ENCODE measurements at places on chromosomes 12 and 14. TPM values are rescaled to one million over a fixed set of nuclear protein-coding genes. Genes with fewer than 3 reads are reported as not detected.

DNA sequence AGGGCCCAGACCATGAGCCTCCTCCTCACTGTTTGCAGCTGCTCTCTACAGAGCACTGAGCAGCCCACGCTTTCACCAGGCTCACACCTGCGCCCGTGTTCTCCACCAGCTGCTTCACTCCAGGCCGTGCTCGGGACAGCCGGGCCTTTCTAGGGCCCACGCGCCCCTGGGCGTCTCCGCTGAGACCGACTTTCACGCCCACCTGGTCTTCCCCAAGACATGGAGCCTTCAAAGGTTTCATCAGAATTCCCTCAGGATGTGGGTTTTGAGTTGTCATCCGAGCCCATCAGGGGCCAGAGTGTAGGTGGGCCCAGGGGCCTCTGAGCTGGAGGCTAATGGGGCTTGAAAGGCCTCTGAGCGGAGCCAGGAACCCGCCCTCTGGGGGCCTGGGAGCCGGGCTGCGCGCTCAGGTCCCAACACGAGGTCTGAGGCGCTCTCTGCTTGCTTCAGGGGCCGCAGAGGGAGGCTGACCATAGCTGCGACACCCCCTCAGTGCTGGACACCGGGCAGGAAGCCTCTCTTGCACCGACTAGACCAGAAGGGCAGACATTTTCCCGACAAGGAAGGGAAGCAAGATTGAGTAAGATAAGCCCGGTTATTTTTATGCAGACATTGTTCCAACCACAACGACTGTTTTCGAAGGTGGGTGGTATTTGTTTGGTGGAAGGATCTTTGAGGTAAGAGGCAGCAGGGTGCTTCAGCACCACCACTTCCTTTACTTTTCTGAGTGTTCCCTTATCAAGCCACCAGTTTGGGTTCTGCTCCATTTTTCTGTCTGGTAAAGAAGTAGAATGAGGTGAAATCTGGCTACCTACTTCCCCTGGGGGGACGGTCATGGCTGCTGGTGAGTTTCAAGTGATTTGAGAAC lies 125.0 kb upstream of the FUT8 start:
- DNase-seq = no peak

GRCh38 chr14:74395094-74395493 lies 30.9 kb downstream of the SYNDIG1L start:
- no peak for DNase-seq

DNA sequence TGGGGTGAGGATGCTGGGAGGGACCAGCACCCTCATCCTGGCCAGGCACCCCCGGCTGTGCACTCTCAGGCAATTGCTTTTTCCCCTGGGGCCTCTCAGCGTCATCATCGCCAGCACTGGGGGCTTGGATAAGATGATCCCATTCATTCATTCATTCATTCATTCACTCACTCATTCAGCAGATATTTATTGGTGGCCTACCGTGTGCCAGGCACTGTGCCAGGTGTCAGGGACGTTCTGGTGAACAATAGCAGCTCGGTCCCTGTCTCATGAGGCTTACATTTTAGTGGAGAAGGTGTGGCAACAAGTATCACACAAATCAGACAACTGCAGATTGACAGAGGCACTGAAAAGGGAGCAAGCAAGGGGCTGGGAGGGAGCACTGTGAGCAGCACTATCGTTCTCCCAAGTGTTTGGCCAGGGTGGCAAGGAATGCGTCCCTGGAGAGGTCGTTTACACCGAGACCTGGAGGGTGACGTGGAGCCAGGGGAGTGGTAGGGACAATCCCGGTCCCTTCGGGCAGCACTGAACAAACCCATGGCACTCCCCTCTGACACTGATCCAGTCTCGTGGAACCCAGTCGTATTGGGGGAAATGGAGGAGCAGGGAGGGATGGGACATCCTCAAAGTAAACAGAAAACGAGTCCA lies 124.1 kb downstream of the PAPOLA start:
- no peak for DNase-seq

DNA sequence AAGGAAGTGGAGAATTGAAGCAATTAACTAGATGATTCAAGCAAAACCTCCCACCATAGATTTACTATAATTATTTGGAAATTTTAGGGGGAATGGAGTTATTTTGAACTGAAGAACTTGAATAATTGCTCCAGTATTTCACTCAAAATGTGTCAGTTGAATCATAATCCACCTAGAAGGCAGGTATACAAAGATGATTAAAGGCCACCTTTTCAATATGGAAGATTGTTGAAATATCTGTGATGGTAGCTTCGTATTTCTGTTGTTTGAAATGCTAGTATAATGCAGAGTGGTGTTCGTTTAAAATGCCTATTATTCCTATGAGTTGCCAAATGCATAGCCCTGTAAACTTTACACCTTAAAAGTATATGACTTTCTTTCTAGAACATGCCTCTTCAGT lies 3.1 kb downstream of the HMGA2 start:
- no peak for DNase-seq

GRCh38 chr12:126198966-126199692 lies 1133.9 kb downstream of the AACS start:
- no peak for DNase-seq

- no peak for DNase-seq
Observed at GRCh38 chr14:105161309-105161708, 7.3 kb downstream of the JAG2 start.

- DNase-seq = peak; percentile 87
Observed at GRCh38 chr14:92546347-92547053, 32.9 kb downstream of the RIN3 start.

- DNase-seq = no peak
Observed at GRCh38 chr14:105494606-105494929, 3.5 kb downstream of the TEDC1 start.

GRCh38 chr12:64916411-64917261 lies 92.2 kb downstream of the TBC1D30 start:
- DNase-seq = no peak

DNA sequence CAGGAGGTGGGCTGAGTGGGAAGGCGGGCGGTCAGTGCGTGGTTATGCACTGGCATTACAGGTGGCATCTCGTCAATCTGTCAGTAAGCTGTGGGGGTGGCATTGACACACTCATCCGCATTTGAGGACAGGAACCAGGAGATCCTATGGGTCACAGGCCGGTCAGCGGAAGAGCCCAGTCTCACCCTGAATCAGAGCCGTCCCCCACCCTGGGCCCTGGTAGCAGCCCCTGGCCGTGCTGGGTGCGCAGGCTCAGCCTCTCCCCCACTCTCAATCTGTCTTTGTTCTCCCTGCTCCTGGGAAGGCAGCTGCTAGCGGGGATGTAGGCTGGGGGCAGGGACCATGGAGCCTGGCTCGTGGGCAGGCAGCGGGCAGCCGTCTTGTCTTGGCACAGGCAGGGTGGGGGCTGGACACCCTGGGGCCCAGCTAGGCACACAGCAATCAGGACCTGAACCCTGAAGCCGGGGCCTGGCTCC lies 5.1 kb downstream of the INF2 start:
- no peak for DNase-seq

DNA sequence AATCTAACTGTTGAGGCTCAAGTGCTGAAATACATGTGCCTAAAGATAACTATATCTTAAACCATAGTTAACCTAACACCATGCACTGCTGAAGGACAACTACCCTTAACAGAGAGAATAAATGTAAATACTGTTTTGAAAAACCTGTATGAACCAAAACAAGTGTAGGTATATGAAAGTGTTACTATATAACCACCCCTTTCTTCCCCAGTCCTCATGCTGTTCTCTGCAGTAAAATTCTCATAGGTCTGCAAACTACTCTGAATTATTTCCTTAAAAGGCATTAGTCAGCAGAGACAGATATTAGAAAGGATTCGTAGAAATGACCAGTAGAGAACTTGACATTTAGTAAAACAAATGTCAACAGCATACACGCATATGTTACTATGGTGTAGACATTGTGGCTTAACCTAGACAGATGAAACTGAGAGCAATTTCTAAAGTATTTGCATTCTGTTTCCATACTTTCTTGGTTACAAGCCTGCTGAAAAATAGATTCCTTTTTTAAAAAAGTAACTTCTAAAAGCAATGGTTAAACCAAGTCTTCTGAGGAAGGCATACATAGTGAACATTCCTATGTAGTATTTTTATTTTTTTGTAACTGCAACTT lies 13.9 kb downstream of the CSRP2 start:
- DNase-seq = no peak

DNA sequence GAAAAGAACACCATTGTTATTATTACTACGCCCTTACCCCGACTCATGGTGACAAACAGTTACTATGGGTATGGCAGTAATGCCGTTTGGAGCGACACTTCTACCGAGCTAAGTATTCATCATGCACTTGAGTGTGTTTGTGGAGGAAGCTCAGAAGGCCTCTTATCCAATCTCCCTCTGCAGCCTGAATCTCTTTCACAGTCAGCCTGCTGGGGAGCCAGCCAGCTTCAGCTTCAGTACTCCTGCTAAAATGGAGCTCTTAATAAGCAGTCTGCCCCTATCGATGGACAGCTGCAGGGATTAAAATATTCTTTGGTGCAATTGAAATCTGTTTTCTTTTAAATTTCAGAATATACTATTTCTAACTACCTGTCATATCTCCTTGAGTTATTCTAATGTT lies 24.7 kb upstream of the ATP5MC2 start:
- no peak for DNase-seq

- DNase-seq = no peak
Observed at GRCh38 chr12:131944601-131945251, 5.0 kb upstream of the EP400 start.

- DNase-seq = peak; percentile 74
Observed at GRCh38 chr12:42862055-42862454, 272.5 kb upstream of the PRICKLE1 start.

- no peak for DNase-seq
Observed at GRCh38 chr12:120064054-120064940, 52.3 kb downstream of the RAB35 start.

GRCh38 chr14:25046301-25046943 lies 3.5 kb downstream of the STXBP6 start:
- no peak for DNase-seq

GRCh38 chr12:132484891-132485441 lies 5.0 kb upstream of the FBRSL1 start:
- no peak for DNase-seq

DNA sequence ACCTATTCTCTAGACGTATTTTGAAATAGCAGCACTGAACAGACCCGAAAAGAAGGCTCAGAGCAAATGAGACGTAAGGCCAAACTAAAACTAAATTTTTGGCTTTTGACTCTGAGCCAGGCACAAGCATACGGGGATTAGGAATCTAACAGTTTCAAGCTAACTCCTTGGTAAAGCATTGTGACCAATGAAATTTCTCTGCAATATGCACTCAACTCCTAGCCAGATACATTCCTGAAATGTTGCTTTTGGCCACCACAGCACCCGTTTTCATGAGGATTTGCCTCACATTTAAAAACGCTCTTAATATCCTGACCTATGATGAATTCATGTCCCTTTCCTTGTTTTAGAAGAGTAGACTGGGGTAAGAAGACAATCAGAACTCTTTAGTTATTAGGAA lies 53.1 kb upstream of the NPFF start:
- no peak for DNase-seq

DNA sequence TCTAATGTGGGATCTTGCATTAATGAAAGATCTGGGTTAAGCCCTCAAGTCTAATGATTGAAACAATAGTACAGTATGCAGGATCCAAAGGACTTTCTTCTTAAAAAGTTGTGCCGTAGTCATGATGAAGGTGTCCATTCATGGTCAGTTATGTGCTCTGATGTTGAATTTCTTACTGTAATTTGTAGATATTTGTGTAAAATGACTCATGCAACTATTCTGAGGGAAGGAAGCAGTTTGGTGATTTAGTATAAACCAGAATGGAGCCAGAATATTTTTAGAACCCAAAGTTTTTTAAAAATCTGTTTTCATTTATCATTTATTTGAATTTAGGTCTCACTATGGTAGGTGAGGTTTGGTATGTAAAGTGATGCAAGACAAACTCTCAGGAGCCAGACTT lies 151.2 kb downstream of the AKAP6 start:
- peak; percentile 6 for DNase-seq

DNA sequence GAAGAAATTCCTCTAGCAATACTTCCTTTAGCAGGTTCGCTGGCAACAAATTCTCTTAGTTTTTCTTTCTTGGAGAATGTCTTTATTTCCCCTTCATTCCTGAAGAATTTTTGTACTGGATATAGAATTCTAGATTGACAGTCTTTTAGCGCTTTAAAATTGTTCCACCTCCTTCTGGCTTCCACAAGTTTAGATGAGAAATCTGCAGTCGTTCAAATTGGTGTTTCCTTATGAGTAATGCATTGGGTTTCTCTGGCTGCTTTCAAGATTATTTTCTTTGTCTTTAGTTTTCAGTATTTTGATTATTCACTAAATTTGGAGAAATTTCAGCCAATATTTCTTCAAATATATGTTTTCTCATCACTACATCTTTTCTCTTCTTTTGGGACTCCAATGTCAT lies 33.3 kb upstream of the FGF6 start:
- DNase-seq = no peak

GRCh38 chr14:92711976-92712653 lies 36.3 kb downstream of the LGMN start:
- DNase-seq = no peak

Gene TSPAN19
- not detected for total RNA-seq

Gene KRT84
- not detected for total RNA-seq

Gene TRAF3
- total RNA-seq = 16.3 TPM

Gene KLRG1
- 1.4 TPM for total RNA-seq

Gene VPS37B
- 35.8 TPM for total RNA-seq

Gene OAS2
- 19.4 TPM for total RNA-seq

Gene A2ML1
- not detected for total RNA-seq

Gene TSPAN11
- 0.48 TPM for total RNA-seq

Gene RPGRIP1
- 0.12 TPM for total RNA-seq

Gene TCL1B
- not detected for total RNA-seq

Gene DPPA3
- total RNA-seq = not detected

Gene CCDC177
- total RNA-seq = not detected

Gene SLC7A8
- 1.6 TPM for total RNA-seq

Data from RPMI7951 (cell line).